ENCODE measurements at places on chromosomes 13 and 19.

DNA sequence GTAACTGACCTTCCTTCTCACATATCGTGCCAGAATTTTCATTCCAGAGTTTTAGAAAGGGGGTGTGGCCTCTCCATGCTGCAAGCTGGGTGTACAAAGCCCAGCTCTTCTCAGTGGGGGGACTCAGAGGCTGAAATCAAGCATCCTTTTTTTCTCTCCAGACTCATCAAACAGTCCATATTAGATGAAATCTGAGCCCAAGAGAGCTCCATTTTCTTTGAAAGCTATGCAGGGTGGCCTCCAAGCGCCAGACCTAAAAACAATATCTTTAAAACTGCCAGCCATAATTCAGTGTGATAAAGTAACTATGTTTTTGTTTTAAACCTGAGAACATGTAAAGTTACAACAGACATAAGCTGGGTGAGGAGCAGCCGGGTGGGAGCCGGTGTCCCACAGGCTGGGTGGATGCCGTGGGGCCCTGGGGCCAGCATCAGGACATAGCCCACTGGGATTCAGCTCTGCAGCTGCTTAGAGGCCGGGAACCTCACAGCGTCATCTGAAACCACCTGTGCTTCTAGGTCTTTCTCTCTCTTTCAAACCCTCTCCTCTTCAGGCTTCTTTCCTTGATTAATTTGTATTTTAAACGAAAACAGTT, 249.2 kb downstream of the ZNF536 start:
- DNase-seq: no peak

DNA sequence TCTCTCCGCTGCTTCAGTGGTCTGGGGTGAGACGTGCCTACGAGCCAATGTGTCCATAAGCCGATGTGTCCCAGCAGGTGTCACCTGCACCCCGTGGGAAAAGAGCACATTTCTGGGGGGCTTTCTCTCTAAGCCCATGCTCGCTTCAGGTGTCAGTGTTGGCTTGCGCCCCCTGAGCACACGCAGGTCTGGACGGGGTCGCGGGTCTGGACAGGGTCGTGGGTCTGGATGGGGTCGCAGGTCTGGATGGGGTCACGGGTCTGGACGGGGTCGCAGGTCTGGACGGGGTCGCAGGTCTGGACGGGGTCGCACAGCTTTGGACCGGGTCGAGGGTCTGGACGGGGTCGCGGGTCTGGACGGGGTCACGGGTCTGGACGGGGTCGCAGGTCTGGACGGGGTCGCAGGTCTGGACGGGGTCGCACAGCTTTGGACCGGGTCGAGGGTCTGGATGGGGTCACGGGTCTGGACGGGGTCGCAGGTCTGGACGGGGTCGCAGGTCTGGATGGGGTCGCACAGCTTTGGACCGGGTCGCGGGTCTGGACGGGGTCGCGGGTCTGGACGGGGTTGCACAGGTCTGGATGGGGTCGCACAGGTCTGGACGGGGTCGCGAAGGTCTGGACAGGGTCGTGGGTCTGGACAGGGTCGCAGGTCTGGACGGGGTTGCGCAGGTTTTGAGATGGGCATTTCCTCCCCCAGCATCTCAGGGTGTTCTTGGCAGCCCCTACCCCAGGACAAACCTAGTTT, 24.5 kb upstream of the TFDP1 start:
- no peak for DNase-seq

DNA sequence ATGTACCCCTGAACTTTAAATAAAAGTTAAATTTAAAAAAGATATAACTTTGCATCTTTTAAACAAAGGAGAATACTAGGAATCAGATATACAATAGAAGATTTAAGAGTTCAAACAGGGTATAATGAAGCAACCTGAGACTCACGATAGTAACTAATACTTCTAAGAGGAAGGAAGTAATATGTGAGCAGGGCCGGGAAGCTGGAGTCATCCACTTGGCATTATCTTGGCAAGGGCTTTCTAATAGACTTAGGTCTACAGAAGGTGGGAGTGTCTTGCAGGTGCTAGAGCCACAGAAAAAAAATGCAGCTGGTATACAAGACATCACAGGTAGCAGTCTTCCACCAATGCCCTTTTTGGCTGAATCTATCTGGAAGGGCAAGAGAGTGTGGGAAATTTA, 231.9 kb downstream of the KCTD12 start:
- no peak for DNase-seq

GRCh38 chr19:3656073-3656746, 29.6 kb upstream of the CACTIN start:
- DNase-seq: no peak

- no peak for DNase-seq
Observed at GRCh38 chr13:63457186-63457585, 2041.5 kb upstream of the PCDH20 start.

DNA sequence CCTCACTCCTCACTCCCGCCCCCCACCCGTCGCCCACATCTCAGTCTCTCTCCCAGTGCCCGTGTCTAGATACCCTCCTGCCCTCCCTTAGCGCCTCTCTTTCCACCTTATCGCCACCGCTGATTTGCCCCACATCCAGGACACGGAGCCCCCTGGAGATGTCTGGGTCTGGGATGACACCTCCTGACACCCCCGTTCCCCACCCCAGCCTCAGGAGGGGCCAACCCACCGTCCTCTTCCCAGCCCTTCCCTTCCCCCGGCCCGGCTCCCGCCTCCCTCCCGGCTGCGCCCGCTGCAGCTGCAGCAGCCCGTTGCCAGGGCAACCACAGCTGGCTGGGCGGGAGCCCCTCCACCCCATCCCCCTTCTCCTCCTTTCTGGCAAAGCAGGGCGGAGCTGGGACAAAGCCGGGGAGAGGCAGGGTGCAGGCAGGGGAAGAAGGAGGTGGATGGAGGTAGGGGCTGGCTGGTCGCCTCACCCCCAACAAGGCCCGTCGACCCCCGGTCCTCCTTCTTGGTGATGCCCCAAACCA, 13.5 kb downstream of the DPF1 start:
- peak; percentile 31 for DNase-seq

DNA sequence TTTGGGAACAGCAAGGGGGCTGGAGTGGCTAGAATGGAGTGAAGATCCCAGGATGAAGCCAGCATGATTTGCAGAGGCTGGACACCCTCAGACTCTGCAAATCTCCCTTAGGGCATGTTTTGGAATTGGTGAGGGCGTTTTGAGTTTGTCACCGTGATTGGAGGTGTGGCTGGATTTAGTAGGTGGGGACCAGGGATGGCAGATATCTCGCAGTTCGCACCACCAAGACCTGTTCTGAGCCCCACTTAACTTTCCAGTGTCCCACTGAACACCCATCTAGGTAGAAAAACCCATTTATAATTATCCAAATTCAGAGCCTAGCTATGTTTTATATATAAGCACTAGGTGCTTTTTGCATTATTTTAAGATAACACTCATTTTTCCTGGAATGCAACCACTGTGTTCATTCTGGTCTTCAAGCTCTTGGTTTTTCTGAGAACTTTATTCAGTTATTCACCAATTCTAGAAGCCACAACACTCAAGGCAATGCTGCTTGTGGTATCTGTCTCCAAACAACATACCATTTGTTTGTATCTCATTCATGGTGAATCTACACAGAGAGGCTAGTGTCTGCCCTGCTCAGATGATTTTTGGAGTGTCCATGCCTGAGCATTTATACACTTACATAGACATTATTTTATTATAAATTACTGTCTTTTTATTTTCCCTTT, 3.0 kb upstream of the NANOS2 start:
- DNase-seq: no peak

DNA sequence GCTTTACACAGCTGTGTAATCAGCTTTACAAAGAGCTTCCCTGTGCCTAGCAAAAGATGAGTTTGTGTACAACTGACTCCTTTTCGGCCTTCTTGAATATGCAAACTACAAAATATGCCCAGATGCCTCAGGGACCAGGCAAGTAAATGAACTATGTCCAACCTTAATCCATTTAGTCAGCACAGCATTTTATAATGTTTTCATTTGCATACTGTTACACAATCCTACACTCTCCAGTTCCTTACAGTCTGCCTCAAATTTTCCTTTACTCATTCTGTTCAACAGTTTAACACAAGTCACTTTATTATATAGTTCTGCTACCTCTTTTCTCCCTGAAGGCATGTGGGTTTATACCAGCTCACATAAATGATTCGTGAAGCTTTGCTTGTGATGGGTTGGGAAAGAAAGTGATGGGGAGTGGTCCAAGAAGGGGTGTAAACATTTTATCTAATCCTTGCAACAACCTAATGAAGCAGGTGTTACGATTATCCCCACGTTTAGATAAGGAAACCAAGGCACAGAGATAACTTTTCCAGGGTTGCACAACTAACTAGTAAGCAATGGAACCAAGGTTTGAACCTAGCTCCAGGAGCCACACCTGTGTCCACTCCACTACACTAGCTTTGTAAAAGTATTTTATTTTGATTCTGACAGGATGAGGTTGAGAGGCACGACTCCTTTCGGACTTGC, 3.3 kb upstream of the USP12 start:
- DNase-seq: peak; percentile 97

GRCh38 chr19:37763488-37763887, 15.9 kb downstream of the ZNF573 start:
- no peak for DNase-seq

DNA sequence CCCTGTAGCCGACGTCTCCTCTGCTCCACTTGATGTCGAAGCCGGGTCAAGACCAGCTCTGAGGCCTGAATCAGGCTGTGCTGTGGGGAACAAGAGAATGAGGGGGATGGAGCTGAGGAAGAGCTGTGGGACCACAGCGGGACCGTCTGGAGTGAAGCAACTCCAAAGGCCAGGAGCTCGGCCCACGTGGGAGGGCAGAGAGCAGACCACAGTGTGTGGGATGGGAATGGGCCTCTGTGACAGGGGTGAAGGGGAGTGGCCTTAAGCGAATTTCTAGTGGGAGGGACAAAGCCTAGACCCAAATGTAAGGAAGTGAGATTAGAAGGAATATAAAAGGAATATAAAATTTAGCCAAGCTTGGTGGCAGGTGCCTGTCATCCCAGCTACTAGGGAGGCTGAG, 3.8 kb upstream of the SLC8A2 start:
- no peak for DNase-seq
